Upper lobe of left lung (tissue), 6 donors: ENCODE measurements at places on chromosomes 16 and 17. TPM values are rescaled to one million over a fixed set of nuclear protein-coding genes. Genes with fewer than 3 reads are reported as not detected.

DNA sequence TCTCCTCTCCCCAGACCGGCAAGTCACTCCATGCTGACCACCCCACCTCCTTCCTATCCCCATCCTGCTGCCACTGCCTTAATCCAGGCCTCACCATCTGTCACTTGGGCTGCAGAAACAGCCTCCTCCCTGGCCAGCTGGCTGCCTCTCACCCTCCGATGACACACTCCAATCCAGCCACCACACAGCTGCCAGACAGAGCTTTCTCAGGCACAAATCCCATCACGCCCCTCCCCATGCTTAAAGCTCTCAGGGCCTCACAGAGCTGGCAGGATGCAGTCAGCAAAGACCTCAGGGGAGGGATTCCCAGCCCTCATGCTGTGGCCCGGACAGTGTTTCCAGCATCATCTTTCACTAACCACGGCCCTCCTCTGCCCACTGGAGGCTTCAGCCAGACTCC lies 13.7 kb downstream of the CAMKK1 start:
- H3K36me3 ChIP-seq: peaks cover 24% of the 10 kb centered on the region
- H3K4me1 ChIP-seq: no peaks in the 10 kb centered on the region
- H3K27ac ChIP-seq: no peak overlapping the region
- no peaks in the 10 kb centered on the region for H3K27me3 ChIP-seq
- DNase-seq: no peak

- no peak overlapping the region for H3K27ac ChIP-seq
- no peaks in the 10 kb centered on the region for H3K4me1 ChIP-seq
- no peaks in the 10 kb centered on the region for H3K27me3 ChIP-seq
These were observed 231.1 kb upstream of the SALL1 start for GRCh38 chr16:51382211-51382610.

DNA sequence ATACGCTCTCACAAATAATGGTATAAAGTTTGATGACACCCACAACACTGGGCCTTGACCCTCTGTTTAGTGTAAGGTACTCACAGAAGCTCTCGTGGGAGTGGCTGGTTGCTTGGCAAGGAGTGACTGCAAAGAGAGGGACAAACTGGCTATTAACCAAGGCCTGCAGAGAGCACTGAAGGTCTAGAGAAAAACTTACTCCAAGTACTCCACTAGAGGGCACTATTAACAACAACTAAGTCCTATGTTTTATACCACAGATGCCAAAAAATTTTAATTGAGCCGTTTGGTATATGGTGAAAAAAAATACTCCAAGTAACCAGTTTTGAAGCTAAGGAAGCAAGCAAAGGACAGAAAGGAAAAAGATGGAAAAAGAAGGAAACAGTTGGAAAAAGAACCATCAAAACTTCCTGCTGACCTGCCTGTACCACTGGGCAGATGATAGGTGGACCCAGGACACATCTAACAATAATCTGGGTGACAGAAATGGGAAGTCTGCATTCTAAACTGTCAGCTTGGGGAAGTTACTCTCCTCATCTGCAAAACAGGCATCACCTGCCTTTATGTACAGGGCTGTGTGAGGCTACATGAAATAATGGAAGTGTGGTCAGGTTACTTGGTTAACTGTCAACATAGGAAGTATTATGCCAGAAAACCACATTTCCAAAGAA lies 23.2 kb downstream of the DYNC1LI2 start:
- H3K27me3 ChIP-seq: no peaks in the 10 kb centered on the region
- H3K4me1 ChIP-seq: no peaks in the 10 kb centered on the region
- no peak for DNase-seq
- no peak overlapping the region for H3K4me3 ChIP-seq
- no peak overlapping the region for H3K27ac ChIP-seq

DNA sequence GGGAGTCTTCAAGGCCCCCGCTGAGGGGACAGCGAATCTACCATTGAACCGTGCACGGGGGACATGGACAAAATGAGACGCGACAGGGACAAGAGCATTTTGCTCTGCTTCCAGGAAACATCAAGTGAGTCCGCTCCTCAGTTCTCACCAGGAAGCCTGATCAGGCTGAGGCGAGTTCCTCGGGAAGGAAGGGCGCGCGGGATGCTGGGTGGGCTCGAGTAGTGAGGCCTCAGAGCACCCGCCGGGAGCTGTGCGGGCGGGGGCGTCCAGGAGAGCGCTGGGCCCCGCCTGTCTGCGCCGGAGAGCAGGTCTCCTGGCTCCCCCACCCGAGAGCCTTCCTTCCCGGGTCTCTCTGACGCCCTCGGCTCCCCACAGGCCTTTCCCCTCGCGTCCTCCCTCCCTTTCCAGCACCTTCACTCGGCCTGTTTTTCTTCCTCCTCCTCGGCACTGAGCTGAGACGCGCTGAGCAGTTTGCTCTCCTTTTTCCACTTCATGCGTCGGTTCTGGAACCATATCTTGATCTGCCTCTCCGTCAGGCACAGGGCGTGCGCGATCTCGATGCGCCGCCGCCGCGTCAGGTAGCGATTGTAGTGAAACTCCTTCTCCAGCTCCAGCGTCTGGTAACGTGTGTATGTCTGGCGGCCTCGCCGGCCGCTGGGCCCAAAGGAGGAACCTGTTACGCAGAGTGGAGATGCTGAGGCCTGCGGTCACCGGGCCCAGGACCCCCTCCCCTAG lies 2.6 kb upstream of the HOXB5 start:
- H3K27ac ChIP-seq: peak overlapping the region; percentile 77
- H3K27me3 ChIP-seq: peaks cover 52% of the 10 kb centered on the region
- peak overlapping the region; percentile 46 for H3K4me3 ChIP-seq
- peak; percentile 86 for DNase-seq
- H3K4me1 ChIP-seq: peaks cover 38% of the 10 kb centered on the region

- DNase-seq: peak; percentile 84
- no peaks in the 10 kb centered on the region for H3K27me3 ChIP-seq
- peaks cover 61% of the 10 kb centered on the region for H3K4me1 ChIP-seq
- H3K27ac ChIP-seq: peak overlapping the region; percentile 98
- H3K4me3 ChIP-seq: peak overlapping the region; percentile 0
These were observed 951 bp upstream of the GPRC5C start for GRCh38 chr17:74430706-74431567.

DNA sequence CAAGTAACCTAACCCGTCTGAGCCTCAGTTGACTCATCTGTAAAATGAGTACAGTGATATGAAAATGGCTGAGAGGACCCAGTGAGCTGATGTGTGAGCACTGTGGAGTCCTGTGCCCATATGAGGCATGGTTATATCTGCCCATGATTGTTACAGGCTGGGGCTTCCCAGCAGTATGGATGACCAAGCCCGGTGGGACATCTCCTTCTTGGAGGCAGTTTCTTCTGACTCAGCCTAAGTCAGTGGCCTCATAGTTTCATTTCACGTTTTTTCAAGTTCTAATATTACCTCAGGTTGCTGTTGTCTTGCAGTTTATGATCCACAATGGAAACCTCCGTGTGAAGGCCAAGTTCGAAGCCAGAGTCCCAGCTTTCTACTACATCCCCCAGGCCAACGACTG lies 4.8 kb downstream of the ADAP2 start:
- H3K36me3 ChIP-seq: no peaks in the 10 kb centered on the region
- H3K27ac ChIP-seq: no peak overlapping the region
- no peak for DNase-seq

DNA sequence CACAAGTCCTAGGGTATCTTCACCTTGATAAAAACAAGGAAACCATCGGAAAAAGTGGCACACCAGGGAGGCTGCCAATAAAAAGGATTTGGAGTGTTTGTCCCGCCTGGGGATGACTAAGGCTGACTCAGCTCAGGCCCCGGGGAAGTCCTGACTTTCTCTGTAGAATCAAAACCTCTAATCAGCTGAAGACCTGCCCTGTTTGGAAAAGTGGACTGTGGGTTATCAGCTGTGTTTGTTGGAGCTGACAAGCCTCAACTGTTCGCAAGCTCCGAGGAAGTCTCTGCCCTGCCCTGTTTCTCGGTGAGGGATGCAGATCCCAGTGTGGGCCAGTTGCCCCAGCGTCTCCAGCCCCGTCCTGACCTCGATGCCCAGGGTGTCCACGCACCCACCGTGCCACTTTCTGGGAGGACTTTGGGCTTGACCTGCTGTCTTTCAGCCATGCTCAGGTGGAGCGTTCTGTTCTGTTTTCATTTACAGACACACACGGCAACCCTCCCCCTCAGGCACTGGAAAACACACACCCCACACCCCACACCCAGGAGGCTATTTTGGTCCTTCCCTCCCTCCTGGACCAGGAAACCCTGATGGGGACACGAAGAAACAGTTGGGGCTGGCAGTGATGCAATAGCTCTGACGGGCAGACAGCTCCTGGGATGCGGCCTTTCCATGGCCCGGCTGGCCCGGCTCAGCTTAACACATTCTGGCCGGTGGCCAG lies 27.6 kb upstream of the PITPNA start:
- H3K4me1 ChIP-seq: peaks cover 16% of the 10 kb centered on the region
- peak overlapping the region; percentile 72 for H3K27ac ChIP-seq
- no peak overlapping the region for H3K4me3 ChIP-seq
- H3K27me3 ChIP-seq: no peaks in the 10 kb centered on the region
- no peak for DNase-seq
- H3K36me3 ChIP-seq: peaks cover 49% of the 10 kb centered on the region

DNA sequence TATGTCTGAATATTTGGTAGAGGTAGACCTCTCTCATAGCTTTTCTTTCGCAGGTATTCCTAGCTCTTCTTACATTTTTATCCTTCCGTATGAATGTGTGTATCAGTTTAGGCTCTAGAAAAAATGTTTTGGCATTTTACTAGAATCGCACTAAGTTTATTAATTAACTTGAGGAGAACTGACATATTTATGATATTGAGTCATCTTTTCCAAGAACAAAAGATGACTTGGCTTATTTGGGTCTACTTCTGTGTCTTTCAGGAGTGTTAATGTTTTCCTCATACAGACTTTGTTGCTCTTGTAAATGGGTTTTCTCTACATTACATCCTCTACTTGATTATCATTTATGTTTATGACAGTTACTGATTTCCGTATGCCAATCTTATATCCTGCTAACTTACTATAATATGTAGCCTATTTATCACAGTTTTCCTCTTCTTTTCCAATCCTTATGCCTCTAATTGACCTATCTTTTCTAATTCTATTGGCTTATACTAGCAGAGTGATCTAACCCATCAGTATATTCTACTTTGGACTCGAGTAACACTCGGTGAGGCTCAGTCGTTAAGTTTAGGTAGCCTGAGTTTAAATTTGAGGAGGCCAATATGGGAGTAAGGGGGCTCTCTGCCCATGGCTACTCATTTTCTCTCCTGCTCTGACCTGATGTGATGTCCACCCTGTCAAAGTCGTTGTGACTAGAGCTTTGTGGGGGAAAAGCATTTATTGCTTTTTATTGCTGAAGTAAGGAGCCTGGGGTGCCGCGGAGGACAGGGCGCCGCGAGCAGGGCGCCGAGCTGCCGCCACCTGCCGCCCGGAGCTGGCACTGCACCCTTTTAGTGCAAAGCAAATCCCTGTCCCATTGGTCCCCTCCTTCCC lies 20.0 kb downstream of the ST6GALNAC1 start:
- no peak overlapping the region for H3K27ac ChIP-seq
- no peaks in the 10 kb centered on the region for H3K4me1 ChIP-seq
- H3K27me3 ChIP-seq: no peaks in the 10 kb centered on the region
- peak; percentile 97 for DNase-seq
- no peak overlapping the region for H3K4me3 ChIP-seq

DNA sequence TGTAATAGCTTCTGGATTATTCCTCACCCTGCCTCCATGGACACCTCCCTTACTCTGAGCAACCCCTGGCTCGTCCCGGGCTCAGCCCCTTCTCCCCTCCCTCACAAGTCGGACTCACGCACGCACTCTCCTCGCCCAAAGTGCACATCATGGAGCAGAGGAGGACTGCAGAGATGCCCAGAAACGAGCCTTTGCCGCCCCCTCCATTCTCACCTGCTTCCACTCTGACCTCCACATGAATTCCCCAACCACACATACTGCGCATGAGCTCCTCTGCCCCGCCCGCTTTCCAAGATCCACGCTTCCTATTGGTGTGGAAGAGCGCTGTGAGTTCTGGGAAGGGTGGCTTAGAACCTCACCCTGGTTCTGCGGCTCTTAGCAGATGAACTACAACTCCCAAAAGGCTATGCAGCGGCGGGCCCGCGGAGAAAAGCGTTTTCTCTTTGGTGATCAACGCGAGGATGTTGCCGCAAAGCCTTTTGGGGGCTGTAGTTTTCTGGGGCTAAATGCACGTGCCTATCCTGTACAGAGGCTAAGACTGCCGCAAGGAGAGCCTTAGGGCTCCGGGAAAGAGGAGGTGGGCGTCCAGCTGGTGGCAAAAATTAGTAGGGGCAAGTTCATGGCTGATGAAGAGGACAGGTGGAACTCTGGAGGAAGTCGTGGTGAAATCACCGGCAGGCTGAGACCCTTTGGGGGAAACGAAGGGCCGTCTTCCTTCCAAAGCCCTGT lies at the start of gene PHB1:
Gene PHB1, minus strand, starts transcription at position 261 of the 729 bp plus-strand sequence. CDS start 1,618 bp downstream, outside the sequence.
- peak within 1 kb of the TSS; percentile 75 for H3K27ac ChIP-seq
- H3K4me3 ChIP-seq: peak within 1 kb of the TSS; percentile 89
- H3K36me3 ChIP-seq: no peaks in the 10 kb centered on the region

DNA sequence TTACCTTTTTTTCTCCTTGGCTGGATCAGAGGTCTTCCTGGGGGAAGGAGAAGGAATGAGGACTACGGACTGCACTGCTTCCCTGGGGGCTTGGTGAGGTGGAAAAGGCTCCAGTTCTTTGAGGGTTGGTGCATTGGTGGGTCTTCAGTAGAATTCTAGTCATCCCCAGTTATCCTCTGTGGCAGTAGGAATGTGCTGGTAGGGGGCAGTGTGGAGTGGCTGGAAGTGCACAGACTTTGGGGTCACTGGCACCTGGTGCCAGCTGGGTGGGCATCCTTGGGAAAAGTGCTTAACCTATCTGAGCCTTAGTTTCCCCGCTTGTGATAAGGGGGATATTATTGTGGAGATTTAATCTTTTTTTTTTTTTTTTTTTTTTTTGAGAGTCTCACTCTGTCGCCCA lies 6.3 kb downstream of the TAC4 start:
- H3K36me3 ChIP-seq: no peaks in the 10 kb centered on the region
- H3K4me3 ChIP-seq: no peak overlapping the region
- DNase-seq: no peak
- no peak overlapping the region for H3K27ac ChIP-seq
- no peaks in the 10 kb centered on the region for H3K27me3 ChIP-seq

Gene GRB7
- 19.9 TPM for total RNA-seq

Gene WNT3
- 4.6 TPM for total RNA-seq

Gene SPN
- total RNA-seq: 79.4 TPM

Gene GPR179
- total RNA-seq: 0.30 TPM

Gene ADAM11
- total RNA-seq: 0.22 TPM

Gene KRTAP16-1
- total RNA-seq: not detected

Gene TPSB2
- total RNA-seq: 10.5 TPM

Gene KDM6B
- total RNA-seq: 68.0 TPM
